Esophagus squamous epithelium (tissue), 5 donors: ENCODE measurements at places on chromosomes 2 and 18.

GRCh38 chr2:96823198-96823597 is 7.1 kb downstream of the CNNM3 start:
- DNase-seq, result no peak

DNA sequence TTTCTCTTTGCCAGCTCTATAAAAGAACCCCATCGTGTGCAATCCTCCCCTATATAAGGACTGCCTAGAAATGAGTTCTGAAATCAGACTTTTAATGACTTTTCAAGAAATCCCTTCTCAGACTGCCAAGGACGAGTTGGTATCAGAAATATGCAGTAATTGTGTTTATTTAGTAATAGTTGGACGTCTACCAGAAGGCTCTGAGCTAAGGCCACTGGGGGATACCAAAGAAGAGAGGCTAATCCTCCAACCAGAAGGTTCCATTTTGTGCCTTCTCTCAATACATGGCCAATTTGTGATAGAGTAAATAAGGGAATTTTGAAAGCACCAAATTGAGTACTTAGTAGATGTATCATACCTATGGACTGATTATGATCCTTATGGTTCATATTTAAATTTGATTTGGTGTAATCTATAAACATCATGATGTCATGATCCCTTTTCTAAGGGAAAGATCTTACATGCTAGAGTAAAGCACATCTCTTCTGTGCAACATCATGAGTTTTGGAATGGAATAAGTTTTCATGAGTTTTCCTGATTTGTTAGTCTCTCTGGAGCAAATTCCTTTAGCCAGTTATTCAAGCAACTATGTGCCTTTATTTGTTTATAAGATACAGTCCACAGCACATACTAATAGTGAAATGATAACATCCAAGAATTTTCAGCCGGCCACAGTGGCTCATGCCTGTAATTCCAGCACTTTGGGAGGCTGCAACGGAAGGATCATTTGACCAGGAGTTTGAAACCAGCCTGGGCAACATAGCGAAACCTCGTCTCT is 82.2 kb upstream of the LTBP1 start:
- DNase-seq, result no peak

- DNase-seq, result no peak
These were observed 112.2 kb downstream of the ZFP36L2 start for GRCh38 chr2:43114210-43114609.

DNA sequence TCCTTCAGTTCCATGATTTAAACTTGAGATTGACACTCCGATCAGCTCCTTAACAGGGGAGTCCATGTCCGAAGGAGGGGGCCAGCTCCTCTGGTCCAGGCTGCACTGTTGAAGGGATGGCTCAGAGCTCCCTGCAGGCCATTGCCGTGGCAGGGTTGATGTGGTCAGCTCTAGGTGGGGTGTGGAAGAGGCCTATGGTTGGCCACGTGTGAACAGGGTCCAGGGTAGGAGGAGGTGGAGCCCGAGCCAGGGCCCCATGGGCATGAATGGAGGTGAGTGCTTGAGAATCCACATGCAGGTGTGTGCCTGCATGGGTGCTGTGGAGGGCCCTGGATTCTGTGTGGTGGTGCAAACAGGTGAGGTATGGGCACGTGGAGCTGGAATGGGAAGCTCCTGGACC is 1.1 kb downstream of the SPEG start:
- DNase-seq, result no peak

DNA sequence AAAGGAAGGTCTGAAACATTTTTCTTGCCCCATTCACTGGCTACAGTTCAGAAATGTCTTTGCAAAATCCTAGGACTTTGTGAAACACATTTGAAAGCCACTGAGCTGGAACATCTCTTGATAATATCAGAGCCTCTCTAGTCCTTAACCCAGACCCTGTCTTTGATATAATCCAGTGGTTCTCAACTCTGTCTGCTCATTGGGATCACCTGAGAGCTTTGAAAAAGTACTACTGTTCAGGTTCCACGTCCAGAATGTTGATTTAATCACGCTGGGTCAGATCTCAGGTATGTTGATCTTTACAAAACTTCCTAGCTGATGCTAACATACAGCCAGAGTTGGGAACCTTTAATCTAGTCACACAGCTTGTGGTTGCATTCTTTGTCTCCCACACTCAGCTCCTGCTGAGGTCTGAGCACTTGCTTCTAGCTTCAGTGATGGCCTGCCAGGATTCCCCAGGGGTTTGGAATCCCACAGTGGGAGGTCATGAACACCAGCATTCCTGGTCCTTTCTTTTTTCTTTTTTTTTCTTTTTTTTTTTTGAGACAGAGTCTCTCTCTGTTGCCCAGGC is 262.7 kb downstream of the SETBP1 start:
- no peak for DNase-seq
